Cardiac septum (tissue), 1 donor: ENCODE measurements at places on chromosomes 7 and 10. TPM values are rescaled to one million over a fixed set of nuclear protein-coding genes. Genes with fewer than 3 reads are reported as not detected.

Gene CDHR3
- 0.62 TPM for total RNA-seq

Gene RFC2
- 8.3 TPM for total RNA-seq

Gene CCNJ
- total RNA-seq: 3.4 TPM

Gene OR6V1
- not detected for total RNA-seq
